Fibroblast of skin of back (primary cell): ENCODE measurements at places on chromosomes 7 and 10.

DNA sequence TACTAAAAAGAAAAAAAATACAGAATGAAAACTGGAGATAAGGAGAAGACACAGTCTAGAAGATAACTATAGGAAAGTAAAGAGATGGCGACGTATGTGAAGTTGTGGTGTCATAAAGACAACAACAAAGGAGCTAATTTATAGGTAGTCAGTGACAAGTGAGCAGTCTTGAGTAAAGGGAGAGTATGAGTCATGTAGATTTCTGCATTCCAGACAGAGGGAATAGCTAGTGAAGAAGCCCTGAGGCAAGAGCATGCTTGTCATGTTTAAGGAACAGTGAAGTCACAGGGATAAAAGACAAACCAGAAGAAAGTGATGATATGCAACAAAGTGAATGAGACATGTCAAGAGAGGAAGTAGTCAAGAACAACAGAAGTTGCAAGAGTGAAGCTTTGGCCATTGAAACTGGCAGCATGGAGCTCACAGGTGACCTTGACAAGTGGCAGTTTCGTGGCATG is 2.3 kb upstream of the MIOS start:
- DNase-seq, result peak; percentile 93

DNA sequence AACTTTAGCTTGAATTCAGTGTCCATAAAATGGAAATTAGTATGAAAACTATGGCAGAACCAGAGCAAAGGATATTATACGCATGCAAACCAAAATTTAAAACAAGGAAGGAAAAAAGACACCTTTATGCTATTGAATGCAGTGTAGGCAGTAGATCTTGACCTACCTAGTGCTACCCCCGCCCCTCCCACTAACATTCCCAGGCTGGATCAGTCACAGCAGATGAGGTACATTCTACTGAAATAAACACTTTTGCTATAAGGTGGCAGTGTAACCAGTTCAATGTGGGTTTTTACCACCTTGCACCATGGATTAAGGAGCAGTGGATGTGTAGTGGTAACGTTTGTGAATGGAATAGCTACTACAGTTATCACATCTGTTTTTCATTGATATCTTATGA is 27.9 kb downstream of the SRI start:
- DNase-seq, result no peak

- no peak for DNase-seq
Measured at GRCh38 chr7:150372271-150373048, 3.8 kb downstream of the REPIN1 start.

DNA sequence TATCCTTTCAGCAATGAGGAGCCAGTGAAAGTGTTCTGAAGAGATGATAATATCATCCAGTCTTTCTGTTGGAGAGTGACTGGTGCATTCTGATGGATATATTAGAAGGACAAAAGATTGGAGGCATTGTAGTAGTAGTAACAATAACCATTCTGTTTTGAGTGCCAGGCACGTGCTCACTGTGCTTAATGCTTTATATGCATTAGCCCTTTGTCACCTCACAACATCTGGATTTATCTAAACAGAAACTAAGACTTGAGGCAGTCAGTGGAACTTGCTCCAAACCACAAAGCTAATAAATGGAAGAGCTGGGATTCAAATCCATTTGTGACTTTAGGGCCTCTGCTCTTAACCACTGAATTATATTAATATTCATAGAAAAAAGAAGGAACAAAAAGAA is 84.5 kb upstream of the OIT3 start:
- no peak for DNase-seq

DNA sequence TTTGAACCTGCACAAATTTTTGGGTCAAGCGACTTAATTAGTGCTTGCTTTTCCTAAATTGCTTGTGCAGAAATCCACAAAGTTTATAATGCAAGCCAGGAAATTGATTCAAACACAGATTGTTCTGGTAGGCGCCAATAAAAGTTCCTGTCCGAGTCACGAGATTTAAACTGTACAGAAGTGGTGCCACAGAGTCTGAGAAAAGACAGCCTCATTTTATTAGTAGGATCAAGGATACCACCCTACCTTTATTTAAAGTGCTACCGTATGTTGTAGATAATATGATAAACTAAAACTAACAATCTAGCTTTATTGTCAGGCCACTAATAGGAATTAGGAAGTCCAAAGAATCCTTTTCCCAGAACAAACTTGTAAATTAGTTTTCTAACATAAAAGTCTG is 696.7 kb downstream of the TNS3 start:
- DNase-seq, result no peak

DNA sequence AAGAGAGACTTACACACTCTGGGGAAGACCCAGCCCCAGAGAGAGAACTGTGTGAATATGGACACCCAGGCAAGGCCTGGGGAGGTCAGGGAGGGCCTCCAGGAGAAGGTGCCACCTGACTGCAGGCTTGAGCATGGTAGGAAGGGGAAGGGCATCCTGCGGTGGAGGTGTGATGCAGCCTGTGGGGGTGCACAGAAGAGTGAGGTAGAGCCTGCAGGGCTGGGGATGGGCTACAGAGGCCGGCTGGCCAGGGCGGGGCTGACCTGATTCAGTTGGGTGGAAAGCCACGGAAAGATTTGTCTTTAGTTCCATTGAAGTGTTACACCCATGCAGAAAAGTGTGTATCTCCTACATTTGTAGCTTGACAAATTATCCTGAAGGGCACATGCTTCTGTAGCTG is 47.6 kb downstream of the ZMIZ1 start:
- no peak for DNase-seq

GRCh38 chr7:28517206-28517605 is 104.9 kb downstream of the CREB5 start:
- DNase-seq, result peak; percentile 8

- peak; percentile 42 for DNase-seq
Measured at GRCh38 chr7:514651-515598, 4.7 kb downstream of the PDGFA start.

GRCh38 chr7:47472444-47473157 is 109.3 kb downstream of the TNS3 start:
- DNase-seq, result no peak

DNA sequence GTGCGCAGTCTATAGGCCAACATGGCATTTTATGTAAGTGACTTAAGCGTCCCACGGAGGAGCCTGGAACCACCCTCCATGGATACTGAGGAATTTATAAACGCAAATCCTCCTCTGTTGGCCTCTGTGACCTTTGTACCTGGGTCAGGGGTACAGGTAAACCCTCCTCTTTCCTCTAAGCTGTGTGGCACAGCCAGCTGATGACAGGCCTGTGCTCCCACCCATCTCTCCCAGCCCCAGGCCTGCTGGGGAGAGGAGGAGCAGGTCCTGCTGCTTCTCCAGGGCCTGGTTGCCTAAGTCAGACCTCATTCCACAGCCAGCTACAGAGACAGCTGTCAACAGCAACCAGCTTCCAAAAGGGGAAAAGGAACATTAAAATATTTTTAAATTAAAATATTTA is 5.0 kb downstream of the AVPI1 start:
- DNase-seq, result no peak

DNA sequence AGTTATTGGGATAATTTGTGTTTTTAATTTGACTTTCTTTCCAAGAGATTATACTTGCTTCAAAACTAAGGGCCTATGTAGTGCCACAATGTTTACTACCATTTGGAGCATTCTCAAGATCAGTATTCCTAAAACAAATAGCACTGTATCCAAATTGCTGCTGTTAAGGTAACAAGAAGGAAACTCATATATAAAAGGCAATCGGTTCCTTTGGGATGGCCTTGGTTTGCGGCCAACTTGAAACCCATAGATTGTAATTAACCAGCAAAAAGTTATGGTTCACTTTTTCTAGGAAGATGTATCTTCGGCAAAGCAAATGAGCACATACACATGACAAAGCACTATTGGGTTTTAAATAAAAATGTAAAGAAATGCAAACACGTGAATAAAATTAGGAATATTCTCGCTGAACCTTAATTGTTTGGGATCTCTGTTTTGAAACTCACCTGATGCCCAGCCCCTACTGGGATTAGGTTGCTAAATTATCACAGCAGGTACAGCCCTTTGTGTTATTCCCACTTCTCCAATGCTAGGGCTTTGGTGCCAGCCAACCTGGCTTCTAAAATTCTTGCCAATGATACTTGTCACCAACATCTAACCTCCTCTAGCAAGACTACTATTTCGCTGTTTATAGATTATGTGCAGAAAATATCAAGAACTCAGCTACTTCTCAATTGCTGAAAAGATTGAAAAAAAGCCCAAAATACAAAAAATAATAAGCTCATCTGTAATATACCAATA is 16.0 kb downstream of the CDNF start:
- DNase-seq, result no peak

- peak; percentile 61 for DNase-seq
Measured at GRCh38 chr10:80137031-80137862, 4.7 kb downstream of the PLAC9 start.

- DNase-seq, result peak; percentile 75
Measured at GRCh38 chr7:7221599-7222038, 39.3 kb downstream of the C1GALT1 start.

DNA sequence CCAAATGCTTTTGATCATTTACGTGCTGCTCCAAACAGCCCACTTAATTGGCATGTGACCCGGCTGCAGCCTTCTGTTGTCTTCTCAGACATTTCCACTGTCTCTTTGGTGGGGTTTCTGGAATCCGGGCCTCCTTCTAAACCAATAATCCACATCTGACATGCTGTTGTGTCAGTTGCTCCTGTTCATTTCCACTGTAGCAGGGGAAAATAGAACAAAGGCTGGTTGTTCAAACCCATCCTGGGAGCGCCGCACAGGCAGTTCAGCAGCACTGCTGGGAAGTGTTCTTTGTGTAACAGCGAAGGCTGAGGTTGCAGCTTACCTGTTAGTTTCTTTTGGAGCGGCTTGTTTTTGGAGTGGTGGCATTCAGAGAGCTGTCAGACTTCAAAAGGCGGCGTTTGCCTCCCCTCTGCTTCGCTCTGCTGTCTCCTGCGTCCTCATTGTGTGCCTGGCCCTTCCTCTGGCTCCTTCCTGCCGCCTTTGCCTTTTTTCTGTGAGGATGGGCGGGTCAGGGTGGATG is 149.4 kb downstream of the SNX10 start:
- no peak for DNase-seq

DNA sequence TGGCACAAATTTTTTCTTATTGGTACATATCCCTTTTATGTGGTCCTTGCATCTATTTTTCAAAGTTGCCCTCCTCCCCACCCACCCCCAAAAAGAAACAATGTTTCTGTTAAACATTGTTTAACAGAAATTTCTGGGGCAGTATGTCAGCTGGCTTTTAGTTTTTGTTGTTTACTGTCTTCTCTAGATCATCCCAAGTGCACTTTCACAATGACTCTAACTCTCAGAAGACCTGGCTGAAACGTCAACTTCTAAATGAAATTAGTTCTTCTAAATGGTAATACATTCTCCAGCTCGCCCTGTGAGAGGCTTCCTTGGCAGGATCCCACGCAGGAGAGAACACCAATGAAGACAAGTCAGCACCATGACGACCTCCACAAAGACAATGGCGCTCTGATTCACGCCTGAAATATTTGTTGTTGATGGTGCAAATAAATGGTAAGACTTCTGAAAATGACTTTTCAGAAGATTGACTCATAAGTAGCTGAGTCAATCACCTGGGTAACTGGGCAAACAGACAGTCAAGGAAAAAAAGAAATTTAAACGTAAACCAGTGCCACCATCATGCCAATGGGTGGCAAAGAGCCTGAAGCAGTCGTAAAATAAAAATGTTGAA is 293.7 kb downstream of the FZD1 start:
- DNase-seq, result peak; percentile 93

- DNase-seq, result no peak
Measured at GRCh38 chr10:130046591-130046990, 64.0 kb downstream of the C10orf143 start.

DNA sequence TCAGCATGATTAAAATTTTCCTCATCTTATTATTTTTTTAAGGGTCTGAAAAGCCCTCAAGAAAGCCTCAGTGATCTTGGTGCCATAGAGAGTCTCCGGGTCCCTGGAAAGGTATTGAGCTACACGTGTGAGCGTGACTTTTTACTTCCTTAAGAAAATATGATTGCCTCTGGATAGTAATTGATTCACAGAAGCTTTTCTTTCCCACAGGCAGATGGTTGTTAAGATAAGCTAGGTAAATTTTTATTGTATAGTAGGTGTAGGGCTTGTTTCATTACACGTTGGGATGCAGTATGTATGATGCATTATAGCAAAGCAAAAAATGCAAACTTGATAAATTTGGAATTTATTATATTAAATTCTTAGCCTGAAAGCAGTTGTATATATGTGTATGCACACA is 7.7 kb downstream of the VPS50 start:
- DNase-seq, result no peak

DNA sequence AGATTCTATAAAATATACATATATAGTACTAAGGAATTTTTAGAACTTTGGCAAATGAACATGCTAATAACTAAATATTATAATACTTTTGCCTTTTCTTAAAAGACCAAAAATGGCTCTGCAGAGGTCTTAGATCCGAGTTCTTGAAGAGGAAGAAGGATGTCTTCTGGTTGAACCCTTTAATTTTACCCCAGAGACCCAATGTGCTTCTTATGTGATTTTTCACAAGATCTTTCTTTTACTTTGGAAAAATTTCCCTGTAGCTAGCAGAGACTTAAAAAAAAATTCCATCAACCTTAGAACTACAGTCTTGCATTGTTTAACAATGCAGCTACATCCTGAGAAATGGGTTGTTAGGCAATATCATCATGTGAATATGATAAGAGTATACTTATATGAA is 663.2 kb downstream of the PARD3 start:
- no peak for DNase-seq

GRCh38 chr10:86067436-86068050 is 299.1 kb downstream of the GRID1 start:
- DNase-seq, result no peak

- no peak for DNase-seq
Measured at GRCh38 chr7:24299192-24299591, 15.2 kb downstream of the NPY start.

- DNase-seq, result no peak
Measured at GRCh38 chr10:47115322-47115721, 184.7 kb upstream of the GDF10 start.

DNA sequence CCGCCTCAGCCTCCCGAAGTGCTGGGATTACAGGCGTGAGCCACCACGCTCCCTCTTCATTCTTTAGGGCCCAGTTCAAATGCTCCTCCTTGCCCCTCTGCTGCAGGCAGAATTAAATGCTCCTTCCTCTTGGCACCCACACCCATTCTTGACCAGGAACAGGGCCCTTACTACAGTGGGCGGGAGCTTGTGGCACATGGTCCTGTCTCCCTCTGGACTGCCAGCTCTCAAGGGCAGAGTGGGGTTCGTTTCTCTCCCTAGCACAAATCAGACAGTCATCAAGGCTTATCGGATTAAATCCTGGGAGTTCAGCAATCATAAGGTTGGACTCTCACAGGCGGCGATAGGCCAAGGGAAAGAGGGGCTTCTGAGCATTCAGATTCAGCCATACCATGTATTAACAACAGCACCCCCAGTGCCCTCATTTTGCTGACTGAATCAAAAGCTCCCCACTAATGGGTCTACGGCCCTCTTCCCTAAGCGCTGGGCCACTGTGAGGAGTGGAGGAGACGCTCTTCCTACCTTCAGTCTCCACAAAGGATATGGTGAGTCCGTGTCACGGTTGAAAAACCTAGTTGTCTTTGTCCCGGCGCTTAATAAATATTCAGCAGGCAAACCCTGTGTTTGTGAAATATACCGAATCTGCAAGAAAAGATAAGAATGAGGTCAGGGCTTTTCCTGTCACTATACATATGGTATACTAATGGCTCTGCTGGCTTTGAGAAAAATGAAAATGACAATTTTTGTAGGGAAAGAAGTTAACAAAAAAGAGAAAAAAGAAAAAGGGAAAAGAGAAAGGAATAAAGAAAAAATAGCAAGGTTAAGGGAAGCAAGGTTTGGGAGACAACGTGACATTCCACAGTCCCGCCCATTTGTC is 107.4 kb downstream of the CLEC2L start:
- no peak for DNase-seq

GRCh38 chr7:105316578-105317344 is 72.0 kb downstream of the SRPK2 start:
- DNase-seq, result no peak

- DNase-seq, result no peak
Measured at GRCh38 chr10:5502061-5502521, 2.7 kb upstream of the CALML5 start.
